Stimulated activated CD8-positive, alpha-beta memory T cell treated with anti-CD3 and anti-CD28 coated beads, Interleukin-7, amount 100 ng/mL, for 1 hour (primary cell): ENCODE measurements at places on chromosomes 4 and X.

DNA sequence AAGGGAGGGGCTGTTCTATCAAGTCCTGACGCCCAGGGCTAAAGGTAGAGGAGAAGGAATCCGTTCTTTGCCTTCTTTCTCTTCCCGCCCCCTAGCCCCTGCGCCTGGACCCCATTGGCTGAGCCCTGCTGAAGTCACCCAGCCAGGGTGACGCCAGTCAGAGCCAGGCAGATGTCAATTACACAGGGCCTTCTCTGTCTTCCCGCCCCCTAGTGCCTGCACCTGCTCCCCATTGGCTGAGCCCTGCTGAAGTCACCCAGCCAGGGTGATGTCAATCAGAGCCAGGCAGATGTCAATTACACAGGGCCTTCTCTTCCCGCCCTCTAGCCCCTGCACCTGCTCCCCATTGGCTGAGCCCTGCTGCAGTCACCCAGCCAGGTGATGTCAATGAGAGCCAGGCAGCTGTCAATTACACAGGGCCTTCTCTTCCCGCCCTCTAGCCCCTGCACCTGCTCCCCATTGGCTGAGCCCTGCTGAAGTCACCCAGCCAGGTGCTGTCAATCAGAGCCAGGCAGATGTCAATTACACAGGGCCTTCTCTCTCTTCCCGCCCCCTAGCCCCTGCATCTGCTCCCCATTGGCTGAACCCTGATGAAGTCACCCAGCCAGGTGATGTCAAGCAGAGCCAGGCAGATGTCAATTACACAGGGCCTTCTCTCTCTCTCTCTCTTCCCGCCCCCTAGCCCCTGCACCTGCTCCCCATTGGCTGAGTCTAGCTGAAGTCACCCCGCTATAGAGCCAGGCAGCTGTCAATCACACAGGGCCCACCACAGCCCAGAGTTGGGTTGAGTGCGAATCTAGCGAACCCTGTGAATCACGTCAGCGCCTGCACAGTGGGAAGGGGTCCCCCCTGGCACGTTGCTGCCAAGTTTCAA lies 46.4 kb downstream of the ASMT start:
- peak; percentile 72 for DNase-seq

DNA sequence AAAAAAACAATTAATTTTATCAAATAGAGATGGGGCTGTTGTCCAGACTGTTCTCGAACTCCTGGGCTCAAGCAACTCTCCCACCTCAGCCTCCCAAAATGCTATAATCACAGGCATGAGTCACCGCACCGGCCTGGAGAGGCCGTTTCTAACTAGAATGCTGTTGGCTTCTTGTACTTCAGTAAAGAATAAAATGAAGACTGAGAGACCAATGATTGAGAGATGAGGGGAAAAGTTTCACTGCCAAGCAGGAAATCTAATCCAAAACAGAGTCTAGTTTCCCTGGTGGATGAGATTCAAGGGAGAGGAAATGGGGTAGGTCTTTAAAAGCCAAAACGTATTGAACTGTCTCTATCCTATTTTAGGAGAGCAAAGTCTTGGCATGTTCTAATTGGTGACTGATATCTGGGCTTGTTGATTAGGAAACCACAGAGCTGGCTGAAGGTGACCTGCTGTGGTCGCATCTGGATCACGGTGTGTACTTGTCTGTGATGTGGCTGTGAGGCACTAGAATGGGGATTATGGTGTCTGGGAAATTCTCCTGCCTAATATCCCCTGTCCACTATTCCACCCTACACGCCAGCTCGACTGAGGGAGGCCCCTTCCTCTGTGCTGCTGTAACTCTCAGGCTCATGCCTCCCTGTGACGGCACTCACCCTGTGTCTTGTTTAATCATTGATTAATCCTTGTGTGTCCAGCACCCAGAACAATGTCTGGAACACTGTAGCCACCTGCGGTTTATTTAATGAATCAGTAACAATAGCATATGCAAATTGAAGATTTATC lies 15.0 kb upstream of the TRIM2 start:
- DNase-seq, result no peak

DNA sequence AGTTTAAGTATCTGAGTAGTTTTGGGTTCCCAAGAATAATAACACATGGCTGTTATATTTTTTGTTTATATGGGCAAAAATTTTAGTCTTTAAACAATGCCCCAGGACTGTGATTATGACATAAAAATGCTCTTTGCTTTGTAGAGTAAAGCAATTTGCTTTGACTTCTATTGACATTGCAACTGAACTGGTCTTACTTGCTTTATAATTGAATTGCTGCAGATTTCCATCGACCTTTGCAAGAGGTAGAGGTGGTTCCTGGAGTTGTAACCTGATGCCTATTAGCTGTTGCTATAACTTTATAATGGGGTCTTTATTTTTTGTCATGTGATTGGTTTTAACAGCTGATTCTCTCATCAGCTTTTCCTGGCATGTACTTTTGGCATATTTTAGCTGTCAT lies 302.9 kb downstream of the ARHGAP10 start:
- no peak for DNase-seq

- DNase-seq, result no peak
Measured at GRCh38 chr4:8155048-8155447, 3.6 kb downstream of the ABLIM2 start.

DNA sequence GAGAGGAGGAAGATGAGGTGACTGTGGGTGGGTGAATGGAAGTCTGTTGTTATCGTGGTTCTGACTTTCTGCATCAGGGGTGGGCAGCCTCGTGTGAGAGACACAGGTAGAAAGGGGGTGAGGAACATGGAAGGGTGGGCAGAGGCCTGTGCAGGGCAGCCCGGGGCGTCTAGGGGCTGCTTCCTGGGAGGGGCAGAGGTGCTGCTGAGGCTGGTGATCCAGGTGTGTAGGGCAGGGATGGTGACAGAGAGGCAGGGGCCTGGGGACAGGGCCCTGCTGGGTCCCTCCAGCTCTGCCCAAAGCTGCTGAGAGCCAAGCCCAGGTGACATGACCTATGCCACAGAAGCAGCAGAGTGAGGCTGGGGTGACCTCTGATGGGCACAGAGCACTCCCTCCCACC lies 89.7 kb upstream of the C4orf50 start:
- DNase-seq, result no peak

DNA sequence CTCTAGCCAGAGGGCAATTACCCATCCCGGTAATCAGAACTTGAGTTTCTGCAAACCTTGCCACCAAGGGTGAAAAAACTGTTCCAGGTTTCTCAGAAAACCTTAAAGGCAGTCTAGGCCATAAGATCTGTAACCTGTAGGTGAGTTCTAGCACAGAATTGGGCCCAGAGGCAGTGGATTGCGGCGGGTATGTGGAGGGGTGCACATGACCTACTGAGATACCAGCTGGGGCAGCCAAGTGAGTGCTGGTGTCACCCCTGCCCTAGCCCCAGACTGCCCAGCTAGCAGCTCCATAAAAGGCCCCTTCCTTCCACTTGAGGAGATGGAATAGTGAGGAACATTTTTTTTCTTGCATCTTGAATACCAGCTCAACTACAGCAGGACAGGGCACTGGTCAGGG lies 176.7 kb downstream of the SMARCA1 start:
- no peak for DNase-seq

DNA sequence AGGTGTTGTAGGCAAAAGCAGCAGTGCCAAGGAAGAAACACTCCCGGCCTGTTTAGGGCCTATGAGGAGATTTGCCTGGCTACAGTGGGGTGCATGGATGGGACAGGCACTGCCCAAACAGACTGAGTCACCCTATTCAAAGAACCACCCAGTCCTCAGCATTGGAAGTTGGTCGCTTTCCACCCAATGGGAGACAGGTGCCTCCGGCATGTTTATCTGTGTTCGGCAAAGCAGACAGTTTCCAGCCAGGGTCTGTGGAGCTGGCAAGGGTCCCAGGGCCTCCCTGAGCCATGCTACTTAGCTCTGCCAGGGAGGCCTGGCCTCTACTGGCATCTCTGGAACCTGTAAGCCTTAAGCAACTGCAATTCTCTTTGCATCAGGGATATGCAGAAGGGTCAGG lies 165.1 kb upstream of the ATP6AP2 start:
- no peak for DNase-seq

DNA sequence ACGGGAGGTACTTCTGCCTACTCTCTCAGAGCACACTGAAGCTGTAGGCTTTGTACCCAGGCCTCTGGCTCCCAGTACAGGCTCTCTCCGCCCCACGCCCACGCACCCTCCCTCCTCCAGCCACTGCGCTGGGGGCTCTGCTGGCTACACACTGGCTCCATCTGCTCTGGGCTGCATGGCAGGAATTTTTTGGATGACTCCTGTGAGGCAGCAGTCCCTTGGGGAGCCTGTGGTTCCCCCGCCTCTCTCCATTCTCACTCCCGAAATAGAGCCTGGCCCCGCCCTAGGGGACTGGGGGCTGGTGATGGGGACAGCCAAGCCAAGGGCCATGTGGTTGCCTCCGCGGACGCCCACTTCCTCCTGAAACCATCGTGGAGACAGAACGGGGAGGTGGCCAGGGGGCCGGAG lies 58.1 kb upstream of the ADRA2C start:
- no peak for DNase-seq

DNA sequence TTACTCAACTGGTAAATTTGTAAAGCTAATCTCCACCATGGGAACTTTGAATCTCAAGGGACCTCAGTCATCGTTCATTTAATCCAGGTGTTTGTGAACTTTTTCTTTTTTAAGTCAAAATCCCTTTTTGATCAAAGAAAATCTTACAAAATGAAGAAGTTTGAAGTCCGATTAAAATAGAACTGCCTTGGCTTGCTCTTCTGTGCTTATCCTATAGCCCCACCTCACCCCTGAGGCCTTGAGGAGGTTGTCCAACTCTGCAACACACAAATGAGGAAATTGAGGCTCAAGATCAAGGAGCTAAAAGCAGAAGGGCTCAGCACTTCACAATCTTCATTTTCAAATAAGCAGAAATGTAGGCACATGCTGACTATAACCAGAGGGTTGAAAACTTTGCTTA lies 240.3 kb upstream of the SFRP2 start:
- DNase-seq, result no peak

DNA sequence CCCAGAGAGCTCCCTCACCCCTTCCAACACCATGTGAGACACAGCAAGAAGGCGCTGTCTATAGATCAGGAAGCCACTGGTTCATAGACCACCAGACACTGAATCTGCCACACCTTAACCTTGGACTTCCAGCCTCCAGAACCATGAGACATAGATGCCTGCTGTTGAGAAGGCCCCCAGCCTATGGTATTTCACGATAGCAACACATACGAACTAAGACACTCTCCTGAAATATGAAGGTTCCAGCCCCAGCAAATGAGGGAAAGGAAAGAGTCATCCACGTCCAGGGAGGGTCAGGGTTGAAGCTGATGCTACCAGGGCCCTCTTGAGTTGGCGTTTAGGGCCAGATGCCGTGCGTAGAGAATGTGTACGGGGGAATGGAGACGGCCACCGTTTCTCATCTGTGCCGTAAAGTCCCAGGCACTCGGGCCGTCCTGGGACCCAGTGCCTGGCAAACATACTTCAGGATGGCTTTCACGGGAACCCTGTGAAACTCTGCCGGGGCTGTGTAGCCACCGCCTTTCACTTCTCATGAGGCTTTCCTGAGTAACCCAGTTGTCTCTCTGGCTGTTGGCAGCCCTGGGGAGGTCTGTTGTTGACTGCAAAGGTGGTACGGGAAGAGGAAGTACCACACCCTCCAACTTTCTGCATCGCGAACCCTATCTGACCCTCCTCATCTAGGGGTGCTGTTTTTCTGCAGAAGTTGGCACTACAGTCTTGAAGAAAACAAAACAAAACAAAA lies 17.7 kb upstream of the P2RY8 start:
- DNase-seq, result no peak

- no peak for DNase-seq
Measured at GRCh38 chr4:127975121-127975770, 10.0 kb downstream of the ABHD18 start.
